ENCODE measurements at places on chromosomes 11 and 22.

- DNase-seq, result no peak
Observed at GRCh38 chr11:75011357-75011756, 22.6 kb downstream of the NEU3 start.

DNA sequence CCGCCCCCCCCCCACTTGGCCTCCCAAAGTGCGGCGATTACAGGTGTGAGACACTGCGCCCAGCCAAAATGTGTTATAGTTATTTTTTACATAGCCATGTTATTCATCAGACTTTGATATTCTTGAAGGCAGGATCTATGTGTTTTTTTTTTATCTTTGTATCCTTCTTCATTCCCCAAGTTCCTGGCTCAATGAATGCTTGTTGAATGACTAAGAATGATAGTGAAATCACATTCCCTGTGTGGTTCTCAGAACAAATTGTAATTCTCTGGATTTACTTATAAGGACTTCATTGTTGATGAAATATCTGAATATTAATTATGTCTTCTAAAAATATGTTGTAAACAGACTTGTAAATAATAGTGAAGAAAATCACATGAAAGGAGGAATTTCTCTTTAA lies 33.5 kb downstream of the MMP7 start:
- no peak for DNase-seq

- no peak for DNase-seq
Observed at GRCh38 chr11:119337581-119338317, 2.9 kb downstream of the C1QTNF5 start.

- no peak for DNase-seq
Observed at GRCh38 chr22:33451866-33452469, 393.8 kb upstream of the SYN3 start.

- DNase-seq, result no peak
Observed at GRCh38 chr11:2366276-2366675, 10.8 kb upstream of the CD81 start.

- DNase-seq, result no peak
Observed at GRCh38 chr22:27252282-27253049, 549.1 kb downstream of the MN1 start.

- no peak for DNase-seq
Observed at GRCh38 chr22:39534591-39535356, 2.2 kb upstream of the RPS19BP1 start.

DNA sequence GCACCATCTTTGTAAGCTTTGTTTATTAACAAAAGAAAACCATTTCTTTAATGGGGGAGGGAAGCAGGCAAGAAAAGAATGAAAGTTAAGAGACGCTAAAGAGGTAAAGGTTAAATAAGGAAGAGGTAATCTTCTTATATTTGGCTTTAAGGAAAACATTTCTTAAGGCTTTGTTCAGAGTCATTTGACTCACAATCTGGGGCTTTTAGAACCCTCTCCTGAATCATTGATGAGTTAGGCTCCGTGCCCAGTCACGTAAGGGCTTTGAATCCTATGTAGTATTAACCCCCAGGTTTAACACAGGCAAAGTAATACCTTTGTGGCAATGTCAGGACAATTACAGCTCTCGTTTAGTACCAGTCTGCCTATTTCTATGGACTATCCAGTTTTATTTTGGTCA lies 26.1 kb downstream of the MADD start:
- no peak for DNase-seq

- no peak for DNase-seq
Observed at GRCh38 chr11:75160220-75160757, 9.4 kb downstream of the SLCO2B1 start.

- DNase-seq, result no peak
Observed at GRCh38 chr11:109527496-109527895, 105.5 kb downstream of the C11orf87 start.

All from cortex of kidney (tissue), 1 donor.